Right ventricle myocardium superior (tissue), 1 donor: ENCODE measurements at places on chromosomes 7 and 10. TPM values are rescaled to one million over a fixed set of nuclear protein-coding genes. Genes with fewer than 3 reads are reported as not detected.

PDZD8 gene
- 16.6 TPM for total RNA-seq

EPDR1 gene
- total RNA-seq = 49.1 TPM

ERVW-1 gene
- total RNA-seq = not detected

ZNF365 gene
- total RNA-seq = not detected

DNA sequence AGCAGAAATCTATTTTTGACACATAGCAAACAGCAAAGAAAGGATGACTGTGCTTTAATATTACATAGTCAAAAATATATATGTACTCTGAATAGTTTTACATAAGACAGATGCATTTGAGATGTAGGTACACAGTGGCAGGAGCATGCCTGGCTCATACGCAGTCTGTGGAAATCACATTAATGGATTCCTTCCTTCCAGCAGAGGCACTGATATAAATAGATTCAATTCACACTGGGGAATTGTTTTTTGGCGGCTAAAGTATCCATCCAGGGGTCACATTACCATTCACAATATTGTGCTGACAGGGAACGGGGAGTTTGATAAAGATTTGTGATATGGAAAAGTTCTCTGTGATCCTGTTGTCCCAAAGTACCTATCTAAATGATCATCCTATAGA, 72.5 kb upstream of the AGR3 start:
- no peak for DNase-seq

DNA sequence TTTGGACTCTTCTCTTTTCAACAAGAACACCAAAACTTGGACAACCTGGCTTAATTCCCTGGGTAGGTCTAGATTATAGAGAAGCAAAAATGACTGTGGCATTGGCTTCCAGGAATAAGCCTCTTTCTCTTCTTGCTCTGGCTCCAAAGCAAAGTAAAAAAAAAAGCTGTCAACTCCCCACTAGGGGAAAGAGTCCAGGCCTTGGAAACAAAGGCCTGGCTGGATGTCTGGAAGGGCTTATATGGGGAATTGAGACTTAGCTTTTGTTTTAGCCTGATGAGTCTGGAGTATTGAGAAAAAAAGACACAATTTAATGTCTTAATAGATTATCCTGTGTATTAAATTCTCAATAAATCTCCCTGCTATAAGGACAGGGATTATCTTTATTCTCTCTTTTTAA, 300.6 kb downstream of the SORCS3 start:
- DNase-seq = no peak

- no peak for DNase-seq
These were observed 161.0 kb downstream of the TEX36 start for GRCh38 chr10:125521721-125522680.

DNA sequence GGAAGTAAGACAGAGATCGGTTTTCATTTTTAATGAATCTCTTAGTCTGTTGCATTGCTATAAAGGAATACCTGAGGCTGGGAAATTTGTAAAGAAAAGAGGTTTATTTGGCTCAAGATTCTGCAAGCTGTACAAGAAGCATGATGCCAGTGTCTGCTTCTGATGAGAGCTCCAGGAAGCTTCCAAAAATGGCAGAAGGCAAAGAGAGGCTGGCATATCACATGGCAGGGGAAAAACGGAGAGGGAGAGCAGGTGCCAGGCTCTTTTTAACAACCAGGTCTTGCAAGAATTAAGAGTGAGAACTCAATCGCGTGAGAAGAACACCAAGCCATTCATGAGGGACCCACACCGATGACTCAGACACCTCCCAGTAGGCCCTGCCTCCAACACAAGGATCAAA, 125.0 kb upstream of the THSD7A start:
- DNase-seq = no peak

- no peak for DNase-seq
These were observed 30.9 kb upstream of the ITGB8 start for GRCh38 chr7:20299647-20300312.

DNA sequence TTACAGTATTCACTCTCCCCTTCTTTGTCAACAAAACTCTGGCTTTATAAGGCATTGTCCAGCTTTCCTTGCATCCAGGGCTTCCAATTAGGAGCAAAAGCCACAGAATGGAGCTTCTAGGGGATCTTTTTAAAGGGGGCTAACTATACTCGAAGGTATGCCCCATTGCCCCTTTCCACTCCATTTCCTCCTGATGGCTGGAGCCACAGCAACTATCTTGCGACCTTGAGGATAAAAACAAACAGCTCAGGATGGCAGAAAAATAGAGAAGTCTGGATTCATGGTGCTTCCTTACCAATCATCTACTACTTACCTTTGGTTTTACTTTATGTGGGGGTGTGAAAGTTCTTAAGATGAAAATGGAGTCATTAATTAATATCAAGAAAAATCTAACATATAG, 206.3 kb upstream of the PODXL start:
- no peak for DNase-seq

DNA sequence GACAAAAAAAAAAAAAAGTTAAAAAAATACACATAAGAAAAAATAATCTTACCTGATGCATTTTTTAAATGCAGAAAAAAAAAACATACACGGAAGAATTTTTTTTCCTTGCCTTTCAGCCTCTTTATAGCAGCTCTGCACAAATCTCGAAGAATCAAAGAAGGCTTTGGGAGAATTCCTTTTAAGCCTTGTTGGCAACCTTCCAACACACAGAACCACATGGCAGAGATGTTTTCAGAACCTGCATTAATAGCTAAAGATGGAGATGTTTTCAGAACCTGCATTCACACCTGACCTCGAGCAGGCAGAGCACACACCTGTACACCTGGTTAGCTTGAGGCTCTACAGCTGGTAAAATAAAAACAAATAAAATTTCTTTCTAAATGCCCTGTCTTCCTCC, 65.6 kb downstream of the DOCK4 start:
- DNase-seq = no peak

GRCh38 chr7:124996778-124997177, 67.2 kb upstream of the POT1 start:
- DNase-seq = no peak

GRCh38 chr7:66250711-66251110, 45.6 kb downstream of the TPST1 start:
- DNase-seq = no peak
